ENCODE measurements at places on chromosomes 2 and 18.

- DNase-seq, result no peak
Observed at GRCh38 chr2:161418715-161419637, 2.9 kb downstream of the TBR1 start.

DNA sequence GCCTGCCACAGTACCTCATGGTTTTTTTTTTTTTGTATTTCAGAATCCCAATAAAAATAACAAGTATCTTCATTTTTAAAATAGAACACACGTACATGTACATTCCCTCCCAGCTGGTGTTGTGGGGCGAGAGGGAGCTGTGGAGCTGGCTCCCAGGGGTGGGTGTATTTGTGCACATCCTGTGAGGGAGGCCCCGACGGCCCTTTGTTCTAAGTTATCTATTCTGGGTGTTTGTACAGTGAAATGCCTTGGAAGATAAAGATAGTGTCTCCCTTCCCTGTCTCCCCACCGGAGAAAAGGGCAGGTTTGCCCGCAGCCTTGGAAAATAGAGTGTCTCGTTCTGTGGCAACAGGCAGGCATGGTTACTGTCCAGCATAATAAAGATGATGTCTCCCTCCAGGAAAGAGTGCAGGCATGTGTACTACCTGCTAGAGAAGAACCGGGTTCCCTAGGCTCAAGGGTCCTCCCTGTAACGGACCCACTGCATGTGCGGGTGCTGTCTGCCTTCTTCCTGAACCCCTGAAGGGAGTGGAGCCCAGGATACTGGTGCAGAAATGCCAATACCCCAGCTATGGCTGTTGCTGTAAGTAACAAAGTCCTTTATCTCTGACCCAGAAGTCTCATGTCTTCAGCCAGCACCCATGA lies 12.1 kb upstream of the ALLC start:
- no peak for DNase-seq

DNA sequence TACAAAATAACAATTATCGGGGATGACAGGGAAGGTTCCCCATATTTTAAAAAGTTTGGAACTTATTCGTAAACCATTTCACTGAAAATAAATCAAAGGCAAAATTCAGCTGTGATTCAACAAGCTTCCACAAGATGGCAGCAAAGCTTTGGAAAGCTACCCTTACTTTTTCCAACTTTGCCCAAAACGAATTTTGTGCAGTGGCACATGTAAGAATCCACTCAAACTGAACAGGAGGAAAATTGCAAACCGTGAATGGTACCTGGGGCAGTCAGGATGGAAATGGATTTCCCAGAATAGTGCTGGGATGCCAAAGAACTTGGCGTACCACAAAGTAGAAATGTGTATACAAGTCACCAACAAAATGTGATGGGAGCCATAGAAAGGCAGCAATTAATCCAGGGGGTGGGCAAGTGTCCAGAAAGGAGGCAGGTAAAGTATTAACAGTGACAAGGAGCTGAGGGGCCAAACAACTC lies 10.7 kb downstream of the RPL31 start:
- DNase-seq, result peak; percentile 68

- DNase-seq, result no peak
Observed at GRCh38 chr2:102895376-102895775, 133.5 kb downstream of the TMEM182 start.

DNA sequence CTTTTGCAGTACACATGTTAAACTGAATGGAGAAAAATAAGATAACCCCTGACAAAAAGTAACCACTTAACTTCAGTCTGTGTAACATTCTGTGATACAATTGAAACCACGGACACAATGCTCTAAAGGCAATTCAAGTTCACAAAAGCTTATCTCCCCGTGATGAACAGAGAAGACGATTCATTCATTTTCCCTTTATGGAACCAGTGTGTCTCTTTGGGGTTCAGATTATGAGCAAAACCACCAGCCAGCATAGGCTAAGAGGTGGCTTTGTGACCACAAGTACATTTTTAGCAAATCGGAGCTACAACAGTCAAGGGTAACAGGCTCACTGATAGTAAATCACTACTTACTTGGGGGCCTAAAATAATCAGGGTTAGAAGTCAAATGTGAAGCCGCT lies 120.6 kb upstream of the SMAD7 start:
- DNase-seq, result no peak

GRCh38 chr2:37874470-37874869 lies 50.6 kb upstream of the RMDN2 start:
- no peak for DNase-seq

DNA sequence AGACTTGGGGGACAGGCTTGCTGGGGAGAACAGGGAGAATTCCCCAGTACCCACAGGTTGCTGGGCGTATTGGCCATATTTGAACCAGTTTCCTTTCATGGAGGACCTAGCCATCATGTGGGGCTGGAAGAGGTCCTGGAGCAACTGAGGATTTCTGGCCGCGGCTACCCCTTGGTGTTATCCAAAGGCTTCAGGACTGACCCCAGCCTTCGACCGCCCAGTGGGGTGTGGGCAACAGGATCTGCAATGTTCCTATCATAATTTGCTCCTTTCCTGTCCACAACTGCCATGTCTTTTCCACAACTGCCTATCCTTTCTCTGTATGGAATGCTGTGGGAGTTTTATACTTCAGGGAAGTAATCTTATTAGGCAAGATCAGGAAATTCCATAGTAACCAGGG lies 1053.6 kb upstream of the SLC39A10 start:
- no peak for DNase-seq

GRCh38 chr18:74861154-74861553 lies 263.5 kb downstream of the ZNF407 start:
- DNase-seq, result peak; percentile 11

DNA sequence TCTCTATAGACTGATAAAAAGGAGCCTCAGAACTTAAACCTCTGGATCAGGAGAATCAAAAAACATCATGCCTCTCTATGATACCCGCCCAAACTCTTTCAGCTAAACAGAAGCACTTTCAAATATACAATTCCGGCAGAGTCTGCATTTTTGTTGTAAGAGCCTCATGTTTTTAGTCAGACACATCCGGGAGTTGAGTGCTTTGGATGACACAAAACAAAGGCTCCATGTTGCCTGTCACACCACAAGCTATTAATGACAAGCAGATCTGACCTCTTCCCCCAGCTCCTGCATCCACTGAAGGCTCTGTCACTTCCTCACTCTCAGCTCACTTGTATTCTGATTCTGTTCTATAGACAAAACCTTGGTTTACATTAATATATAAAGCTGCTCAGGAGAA lies 33.2 kb downstream of the SLC38A11 start:
- no peak for DNase-seq

- DNase-seq, result peak; percentile 70
Observed at GRCh38 chr2:25567406-25567805, 106.0 kb downstream of the DTNB start.

- DNase-seq, result peak; percentile 39
Observed at GRCh38 chr2:154402213-154402612, 296.3 kb upstream of the KCNJ3 start.

DNA sequence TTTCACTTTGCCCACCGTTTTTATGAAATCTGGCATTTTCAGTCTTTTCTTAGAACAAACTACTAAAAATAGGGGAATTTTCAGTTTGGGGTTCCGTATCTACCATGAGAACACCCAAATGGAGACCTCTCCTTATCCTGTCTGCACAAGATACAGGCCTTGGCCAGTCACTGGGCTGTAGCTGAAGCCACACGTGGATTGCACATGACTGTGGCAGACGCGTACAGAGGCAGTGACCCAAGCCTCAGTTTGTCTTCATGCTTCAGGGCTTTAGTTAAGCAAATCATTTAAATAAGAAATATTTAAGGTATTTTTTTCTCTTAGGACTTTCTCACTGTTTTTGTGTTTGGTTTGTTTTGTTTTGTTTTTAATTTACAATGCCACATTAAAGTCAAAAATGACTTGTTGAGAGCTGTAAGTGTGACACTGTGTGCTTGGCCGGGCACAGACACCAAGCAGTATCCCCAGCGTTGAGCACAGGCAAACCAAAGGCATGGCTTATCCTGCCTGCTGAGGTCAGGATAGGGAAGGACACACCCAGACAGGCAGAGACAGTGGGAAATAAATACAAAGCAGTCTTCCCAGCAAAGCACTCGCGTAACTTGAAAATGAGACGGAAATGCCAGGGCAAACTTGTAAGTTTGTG lies 53.3 kb downstream of the TRAPPC12 start:
- no peak for DNase-seq

- DNase-seq, result no peak
Observed at GRCh38 chr18:21652073-21652472, 40.0 kb downstream of the SNRPD1 start.

DNA sequence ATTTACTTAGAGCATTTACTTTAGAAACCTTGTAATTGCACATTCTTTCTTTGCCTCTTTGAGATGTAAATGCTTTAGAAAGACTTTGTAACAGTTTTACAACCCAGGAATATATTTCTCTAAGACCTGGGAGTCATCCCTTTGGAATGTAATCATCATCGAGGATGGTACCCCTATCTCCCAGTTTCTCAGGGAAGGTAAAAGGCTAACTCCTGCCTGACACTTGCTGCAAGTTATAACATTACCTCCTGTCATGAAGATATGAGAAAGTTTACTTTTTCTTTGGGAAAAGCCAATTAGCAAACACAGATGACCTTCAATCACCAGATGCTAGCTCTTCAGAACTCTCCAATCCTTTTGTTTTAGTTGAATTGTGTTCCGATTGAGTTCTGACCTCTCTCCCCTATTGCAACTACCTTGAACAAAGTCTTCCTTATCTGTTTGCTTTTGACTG lies 420.3 kb upstream of the FSIP2 start:
- no peak for DNase-seq

DNA sequence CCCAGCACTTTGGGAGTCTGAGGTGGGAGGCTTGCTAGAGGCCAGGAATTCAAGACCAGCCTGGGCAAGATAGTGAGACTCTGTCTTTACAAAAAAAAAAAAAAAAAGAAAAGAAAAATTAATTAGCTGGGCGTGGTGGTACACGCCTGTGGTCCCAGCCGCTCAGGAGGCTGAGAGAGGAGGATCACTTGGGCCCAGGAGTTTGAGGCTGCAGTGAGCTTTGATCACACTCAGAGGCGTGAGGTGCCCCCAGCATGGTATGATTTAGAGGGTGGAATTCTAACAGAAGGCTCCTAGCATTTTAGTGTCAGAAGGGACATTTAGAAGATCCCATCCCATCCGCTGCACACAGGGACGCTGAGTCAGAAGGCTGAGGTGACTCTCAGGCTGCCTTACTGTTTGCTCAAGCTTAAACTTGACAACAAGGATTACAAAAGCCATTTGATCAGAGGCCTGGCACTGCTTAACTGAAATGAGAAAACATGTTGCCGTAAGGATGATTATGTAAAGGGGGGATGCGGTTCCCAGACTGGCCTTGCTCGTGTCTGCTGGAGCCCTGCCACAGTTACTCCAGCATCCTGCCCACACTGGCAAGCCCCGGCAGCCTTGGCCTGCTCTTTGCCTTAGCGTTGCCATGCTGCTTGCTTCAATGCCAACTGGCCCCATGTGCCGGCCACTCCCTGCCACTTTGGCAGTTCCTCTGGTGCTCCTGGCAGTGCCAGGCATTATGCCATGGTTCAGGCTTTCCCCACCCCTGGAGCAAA lies 45.6 kb upstream of the SLC1A4 start:
- DNase-seq, result no peak

GRCh38 chr18:25516747-25517498 lies 165.0 kb upstream of the ZNF521 start:
- DNase-seq, result no peak

- DNase-seq, result no peak
Observed at GRCh38 chr2:42435628-42436027, 58.2 kb downstream of the KCNG3 start.

GRCh38 chr18:59893971-59894370 lies 5.8 kb upstream of the PMAIP1 start:
- DNase-seq, result no peak

GRCh38 chr2:25512707-25513106 lies 160.7 kb downstream of the DTNB start:
- no peak for DNase-seq

DNA sequence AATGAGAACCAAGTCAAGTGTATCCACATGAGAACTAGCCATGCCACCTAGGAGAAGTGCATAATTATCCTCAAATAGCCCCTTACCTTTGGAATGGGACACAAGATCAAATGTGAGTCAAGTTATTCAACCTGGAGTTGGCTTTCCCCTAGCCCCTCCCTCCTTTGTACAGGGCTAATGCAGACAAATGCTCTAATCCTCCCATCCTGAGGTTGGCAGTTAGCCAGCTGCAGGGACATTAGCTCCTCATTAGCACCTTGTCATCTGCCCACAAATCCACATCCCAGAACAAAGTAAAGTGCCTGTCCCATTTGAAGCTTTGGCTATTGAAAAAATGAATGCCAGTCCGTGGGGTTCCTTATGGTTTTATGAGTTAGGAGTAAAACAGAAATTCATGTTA lies 294.1 kb upstream of the FANCL start:
- no peak for DNase-seq

- peak; percentile 47 for DNase-seq
Observed at GRCh38 chr2:55460562-55460961, 40.9 kb upstream of the CCDC88A start.
